ENCODE measurements at places on chromosomes 2 and 18.

- no peak for DNase-seq
These were observed 88.4 kb upstream of the TMEM247 start for GRCh38 chr2:46390901-46391395.

GRCh38 chr2:9439536-9439935 is 16.1 kb downstream of the CPSF3 start:
- peak; percentile 63 for DNase-seq

- DNase-seq: no peak
These were observed 1.1 kb downstream of the LDLRAD4 start for GRCh38 chr18:13219593-13220159.

DNA sequence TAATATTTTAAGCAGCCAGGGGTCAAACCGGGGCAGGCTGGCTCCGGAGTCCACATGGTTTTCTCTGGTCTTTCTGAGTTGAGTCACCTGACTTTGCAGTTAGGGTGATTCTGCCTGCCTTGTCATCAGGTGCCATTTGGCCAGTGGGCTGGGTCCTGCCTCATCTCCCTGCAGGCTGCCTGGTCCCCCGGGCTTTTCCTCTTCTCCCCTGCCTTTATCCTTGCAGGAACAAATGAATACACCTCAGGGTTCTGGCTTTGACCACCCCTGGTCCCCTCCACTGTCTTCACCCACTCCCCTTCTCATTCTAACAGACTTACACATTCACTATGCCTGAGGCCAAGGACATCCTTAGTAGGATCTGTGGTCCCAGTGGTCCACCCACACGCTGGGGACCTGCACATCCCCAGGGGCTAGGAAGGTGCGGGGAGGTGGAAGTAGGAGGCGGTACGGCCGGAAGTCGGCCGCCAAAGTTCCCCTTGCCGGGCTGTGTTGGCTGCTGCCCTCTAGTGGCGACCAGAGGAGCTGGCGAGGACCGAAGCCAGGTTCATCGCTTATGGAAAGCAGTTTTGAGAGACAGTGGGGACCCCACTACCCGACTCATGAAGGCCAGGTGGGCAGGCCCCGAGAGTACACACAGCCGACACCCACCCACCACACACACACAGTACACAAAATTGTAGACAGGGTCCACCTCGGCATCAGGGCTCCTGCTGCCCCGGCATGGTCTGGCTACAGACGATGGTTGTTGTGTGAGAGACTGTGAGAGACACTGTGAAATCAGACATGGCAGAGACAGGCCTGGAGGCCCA is 6.3 kb upstream of the TEX261 start:
- DNase-seq: peak; percentile 58

DNA sequence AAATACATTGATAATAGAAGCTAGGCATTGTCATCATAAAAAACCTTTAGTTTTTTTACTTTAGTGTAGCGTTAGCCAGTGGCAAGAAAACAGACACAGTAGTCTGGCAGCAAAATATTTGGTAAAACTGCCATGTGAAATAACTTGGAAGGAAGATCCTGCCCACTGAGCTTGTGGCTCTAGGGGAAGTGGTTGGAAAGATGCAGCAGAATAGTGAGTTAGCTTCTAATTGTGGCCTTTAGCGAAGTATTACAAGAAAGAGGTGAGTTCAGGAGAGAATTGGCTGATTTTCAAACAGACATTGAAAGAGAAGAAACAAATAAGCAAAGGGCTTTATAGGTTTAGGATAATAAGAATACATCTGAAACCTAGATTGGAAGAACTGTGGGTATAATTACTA is 1887.8 kb upstream of the CELF4 start:
- DNase-seq: no peak

GRCh38 chr2:18583905-18584607 is 5.3 kb downstream of the NT5C1B start:
- DNase-seq: no peak

DNA sequence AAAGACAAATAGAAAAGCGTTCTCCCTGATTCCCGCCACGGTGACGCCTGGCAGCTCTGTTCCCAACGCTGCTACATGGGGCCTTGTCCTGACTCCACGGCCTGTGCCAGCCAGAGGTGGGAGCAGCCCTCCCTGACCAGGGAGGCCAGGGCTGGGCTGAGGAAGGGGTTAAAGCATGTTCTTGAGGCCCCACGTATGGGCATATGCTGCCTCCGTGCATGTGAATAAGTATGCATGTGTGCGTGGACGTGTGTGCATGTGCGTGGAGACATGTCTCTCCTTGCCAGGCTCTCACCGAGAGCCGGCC is 1.6 kb upstream of the SNED1 start:
- no peak for DNase-seq

GRCh38 chr18:23453680-23454058 is 582 bp downstream of the RIOK3 start:
- peak; percentile 82 for DNase-seq

DNA sequence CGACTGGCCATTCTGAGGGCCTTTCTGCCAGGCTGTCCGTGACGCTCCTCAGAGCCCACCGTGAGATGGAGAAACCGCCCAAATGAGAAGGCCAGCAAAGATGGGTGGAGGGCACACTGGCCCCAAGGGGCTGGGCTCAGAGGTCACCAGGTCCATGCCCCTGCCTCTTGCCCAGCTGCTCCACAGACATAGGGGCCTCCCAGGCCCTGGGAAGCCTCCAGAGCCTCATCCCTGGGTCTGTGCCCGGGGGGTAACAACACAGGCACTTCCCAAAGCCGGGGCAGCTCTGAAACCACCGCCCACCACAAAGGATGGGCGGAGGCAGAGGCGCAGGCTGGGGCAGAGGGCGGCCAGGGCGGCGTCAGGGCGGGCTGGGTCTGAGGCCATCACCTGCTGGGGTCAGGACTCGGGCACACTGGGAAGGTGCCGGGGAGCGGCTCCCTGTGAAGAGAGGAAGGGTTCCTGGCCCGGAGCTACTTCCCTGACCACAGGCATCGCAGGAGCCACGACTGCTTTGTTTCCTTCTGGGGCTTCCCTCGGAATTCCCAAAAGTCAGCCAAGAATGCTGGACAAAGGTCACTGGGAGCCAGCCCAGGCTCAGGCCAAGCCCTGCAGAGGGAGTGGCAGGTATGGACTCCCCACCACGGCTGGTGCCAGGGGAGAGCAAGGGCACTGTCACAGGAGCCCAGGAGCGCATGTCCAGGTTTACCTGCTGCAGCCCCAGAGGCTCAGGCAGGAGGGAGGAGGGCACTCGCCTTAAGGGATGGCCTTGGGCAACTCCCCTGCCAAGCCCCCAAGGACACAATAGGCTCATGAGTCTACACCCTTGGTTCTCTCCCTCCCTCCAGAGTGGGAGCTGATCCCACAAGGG is 9.4 kb downstream of the CYP26B1 start:
- DNase-seq: no peak

- no peak for DNase-seq
These were observed 45.2 kb downstream of the DYNAP start for GRCh38 chr18:54636217-54636616.

GRCh38 chr2:166393008-166393407 is 17.3 kb upstream of the SCN9A start:
- DNase-seq: no peak

- no peak for DNase-seq
These were observed 417.6 kb downstream of the SOX11 start for GRCh38 chr2:6109831-6110230.

GRCh38 chr2:102508863-102509262 is 35.8 kb downstream of the SLC9A4 start:
- no peak for DNase-seq

DNA sequence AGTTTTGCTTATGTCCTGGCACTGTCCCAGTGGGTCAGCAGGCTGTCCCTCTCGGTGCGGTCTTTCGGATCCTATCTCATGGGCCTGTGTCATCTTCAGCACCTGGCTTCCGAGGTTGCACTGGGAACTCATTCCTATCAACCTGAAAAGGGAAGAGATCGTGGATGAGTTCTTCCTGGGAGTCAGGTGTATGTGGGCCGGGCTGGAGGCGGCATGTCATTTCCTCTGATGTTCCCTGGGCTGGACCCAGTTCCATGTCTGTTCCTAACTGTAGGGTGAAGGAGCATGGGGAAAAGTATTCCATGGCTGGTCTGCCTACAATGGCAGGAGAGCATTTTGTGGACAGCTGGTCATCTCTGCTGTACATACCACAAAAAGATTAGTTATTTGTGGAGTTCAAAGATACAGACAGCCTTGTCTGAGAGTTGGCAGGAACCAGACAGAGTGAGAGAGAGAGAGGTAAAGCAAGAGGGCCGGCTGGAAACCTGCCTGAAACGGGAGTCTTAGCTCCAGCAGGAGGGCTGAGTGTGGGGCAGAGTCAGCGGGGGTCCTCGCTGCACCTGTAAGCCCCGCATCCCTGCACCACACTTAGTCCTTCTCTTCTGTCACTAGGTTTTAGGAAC is 25.2 kb downstream of the FAM228A start:
- peak; percentile 11 for DNase-seq

DNA sequence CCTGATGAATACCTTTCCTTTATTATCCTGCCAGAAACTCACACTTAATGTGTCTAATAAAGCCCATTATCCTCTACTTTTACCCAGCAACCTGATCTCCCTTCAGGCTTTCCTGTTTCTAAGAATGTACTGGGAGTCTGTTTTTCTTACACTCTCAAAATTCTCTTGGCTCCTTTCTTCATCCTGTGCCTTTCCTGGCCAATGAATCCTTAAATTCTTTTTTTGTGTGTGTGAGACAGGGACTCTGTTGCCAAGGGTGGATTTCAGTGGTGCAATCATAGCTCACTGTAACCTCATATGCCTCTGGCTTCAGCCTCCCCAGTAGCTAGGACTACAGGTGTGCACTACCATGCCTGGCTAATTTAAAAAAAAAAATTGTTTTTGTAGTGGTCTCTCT is 72.7 kb downstream of the MAP2 start:
- DNase-seq: peak; percentile 62

GRCh38 chr2:205580212-205580987 is 101.9 kb upstream of the NRP2 start:
- DNase-seq: peak; percentile 41

GRCh38 chr2:134365356-134365755 is 111.5 kb downstream of the MGAT5 start:
- DNase-seq: no peak

- no peak for DNase-seq
These were observed 854.2 kb upstream of the ZEB2 start for GRCh38 chr2:145374165-145374564.

DNA sequence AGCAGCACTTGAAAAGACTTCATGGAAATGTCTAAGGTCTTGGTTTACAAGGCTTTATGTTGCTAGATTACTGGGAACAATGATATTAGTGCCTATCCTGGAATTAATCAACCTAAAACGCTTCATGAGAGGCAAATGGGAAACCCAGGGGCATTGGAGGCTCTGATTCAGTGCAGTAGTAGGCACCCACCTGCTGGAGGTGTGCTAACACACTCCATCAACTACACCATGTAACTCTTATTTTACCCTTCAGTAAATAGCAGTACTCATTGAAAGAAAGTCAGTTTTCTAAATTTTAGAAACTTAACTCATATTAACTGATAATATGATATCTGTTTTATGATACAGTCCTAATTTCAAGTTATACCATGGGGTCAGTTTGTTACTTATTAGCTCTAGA is 17.4 kb upstream of the HNRNPA3 start:
- DNase-seq: no peak

- peak; percentile 21 for DNase-seq
These were observed 83.9 kb downstream of the CBLN2 start for GRCh38 chr18:72460210-72460680.

DNA sequence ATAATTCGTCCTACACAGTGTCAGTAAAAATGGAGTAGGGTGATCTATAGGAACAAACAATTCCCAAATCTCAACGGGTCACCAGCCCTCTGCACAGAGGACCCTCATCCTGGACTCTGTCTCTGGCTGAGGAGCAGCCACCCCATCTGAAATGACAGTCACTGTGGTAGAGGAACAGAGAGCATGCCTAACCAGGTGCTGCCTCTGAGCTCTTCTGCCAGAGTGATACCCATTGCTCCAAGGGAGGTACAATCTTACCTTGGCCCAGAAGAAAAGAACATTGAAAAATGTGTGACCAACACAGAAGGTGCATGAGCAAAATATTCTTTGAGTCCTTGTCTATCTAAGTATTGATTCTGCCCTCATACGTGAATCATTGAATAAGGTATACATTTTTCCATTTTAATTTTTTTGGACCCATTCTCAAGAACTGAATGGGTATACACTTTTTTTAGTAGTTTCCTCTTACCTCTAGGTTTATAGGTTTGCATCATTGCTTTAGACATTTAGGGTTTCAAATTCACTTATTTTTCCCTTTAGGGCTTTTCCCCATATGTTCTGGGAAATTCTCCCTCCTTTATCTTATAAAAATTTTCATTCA is 8.7 kb downstream of the SP140 start:
- no peak for DNase-seq

- no peak for DNase-seq
These were observed 4.1 kb upstream of the TTR start for GRCh38 chr18:31587529-31587928.

GRCh38 chr18:22813648-22814328 is 119.3 kb upstream of the RBBP8 start:
- DNase-seq: peak; percentile 70

GRCh38 chr2:215799194-215799593 is 214.2 kb downstream of the MREG start:
- peak; percentile 75 for DNase-seq

- DNase-seq: peak; percentile 82
These were observed 5.4 kb downstream of the CTAGE1 start for GRCh38 chr18:22412176-22412911.

GRCh38 chr2:86485103-86485502 is 43.9 kb downstream of the KDM3A start:
- DNase-seq: peak; percentile 42

DNA sequence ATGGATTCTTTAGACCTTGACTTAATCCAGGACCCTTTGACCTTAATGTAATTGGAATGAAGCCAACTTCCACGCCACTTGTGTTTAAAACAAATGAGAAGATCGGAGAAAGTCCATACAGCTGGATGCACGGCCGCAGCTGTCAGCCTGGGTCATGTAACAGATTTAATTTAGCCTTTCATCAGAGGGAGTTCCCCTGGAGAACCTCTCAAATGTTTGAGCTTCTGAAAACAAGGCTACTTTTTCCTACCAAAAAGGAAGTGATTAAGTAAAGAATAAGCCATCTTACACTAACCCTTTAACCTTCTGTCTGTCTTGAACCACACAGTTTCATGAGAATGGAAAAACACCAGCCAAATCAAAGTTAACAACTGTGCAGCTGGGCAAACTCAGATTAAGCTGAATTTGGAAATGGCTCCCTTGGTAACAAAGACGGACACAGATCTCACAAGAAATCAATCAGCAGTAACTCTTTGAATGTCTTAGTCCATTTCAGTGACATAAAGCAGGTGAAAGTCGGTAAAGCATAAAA is 103.6 kb downstream of the DOCK10 start:
- peak; percentile 95 for DNase-seq

DNA sequence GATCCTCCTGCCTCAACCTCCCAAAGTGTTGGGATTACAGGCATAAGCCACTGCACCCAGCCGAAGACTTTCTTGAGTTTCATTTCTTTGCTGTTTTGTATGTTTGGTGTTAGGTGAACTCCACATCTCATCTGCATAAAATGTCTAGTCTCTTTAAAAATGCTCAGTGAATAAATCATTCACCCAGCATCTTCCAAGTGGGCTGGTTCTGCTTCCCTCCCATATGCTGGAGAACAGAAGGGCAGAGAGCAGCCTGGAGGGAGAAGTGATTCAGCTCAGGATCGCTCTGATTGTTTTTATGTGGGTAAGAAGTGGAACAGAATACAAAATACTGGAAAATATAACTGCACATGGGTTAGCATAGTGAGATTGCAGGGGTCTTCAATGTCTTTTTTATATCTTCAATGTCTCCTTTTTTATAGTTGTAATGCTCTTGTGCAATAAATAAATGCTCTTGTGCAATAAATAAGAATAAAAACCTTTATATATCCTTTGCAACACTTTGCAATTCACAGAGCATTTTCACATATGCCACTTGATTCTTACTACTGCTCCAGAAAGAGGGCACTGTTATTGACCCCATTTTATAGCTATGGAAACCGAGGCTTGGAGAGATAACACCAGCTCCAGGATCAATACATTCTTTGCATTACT is 253.0 kb upstream of the NCKAP5 start:
- DNase-seq: peak; percentile 87
